ENCODE measurements at places on chromosomes 12 and 14.

DNA sequence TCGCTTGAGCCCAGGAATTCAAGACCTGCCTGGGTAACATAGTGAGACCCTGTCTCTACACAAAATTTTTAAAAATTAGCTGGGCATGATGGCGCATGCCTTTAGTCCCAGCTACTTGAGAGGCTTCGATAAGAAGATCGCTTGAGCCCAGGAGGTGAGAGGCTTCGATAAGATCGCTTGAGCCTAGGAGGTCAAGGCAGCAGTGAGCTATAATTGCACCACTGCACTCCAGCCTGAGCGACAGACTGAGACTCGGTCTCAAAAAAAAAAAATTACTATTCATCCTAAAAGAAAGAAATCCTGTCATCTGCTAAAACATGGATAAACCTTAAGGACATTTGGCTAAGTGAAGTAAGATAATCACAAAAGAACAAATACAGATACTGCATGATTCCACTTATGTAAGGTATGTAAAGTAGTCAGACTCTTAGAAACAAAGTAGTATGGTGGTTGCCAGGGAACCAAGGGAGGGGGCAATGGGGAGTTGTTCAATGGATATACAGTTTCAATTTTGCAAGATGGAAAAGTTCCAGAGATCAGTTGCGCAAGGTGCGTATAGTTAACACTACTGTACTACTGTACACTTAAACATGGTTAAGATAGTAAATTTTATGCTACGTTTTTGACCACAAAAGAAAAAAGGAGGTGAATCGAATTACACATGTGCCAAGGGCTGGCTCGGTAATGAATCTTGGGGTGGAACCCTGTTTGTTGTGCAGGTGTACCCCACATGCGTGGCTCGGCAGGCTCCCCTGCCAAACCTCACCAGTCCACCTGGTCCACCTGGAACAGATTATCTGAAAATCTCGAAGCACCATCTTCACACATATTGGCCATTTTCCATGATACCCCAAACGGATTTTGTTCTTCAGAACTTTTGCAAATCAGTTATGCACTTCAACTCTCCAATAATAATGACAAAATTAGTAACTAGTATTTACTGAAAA is 18.3 kb upstream of the ATP2A2 start:
- no peak for DNase-seq

- DNase-seq = no peak
Observed at GRCh38 chr14:100731011-100731670, 4.4 kb downstream of the DLK1 start.

GRCh38 chr14:56787530-56787929 is 22.7 kb downstream of the OTX2 start:
- no peak for DNase-seq

GRCh38 chr12:21509768-21510167 is 8.2 kb downstream of the GOLT1B start:
- DNase-seq = no peak

DNA sequence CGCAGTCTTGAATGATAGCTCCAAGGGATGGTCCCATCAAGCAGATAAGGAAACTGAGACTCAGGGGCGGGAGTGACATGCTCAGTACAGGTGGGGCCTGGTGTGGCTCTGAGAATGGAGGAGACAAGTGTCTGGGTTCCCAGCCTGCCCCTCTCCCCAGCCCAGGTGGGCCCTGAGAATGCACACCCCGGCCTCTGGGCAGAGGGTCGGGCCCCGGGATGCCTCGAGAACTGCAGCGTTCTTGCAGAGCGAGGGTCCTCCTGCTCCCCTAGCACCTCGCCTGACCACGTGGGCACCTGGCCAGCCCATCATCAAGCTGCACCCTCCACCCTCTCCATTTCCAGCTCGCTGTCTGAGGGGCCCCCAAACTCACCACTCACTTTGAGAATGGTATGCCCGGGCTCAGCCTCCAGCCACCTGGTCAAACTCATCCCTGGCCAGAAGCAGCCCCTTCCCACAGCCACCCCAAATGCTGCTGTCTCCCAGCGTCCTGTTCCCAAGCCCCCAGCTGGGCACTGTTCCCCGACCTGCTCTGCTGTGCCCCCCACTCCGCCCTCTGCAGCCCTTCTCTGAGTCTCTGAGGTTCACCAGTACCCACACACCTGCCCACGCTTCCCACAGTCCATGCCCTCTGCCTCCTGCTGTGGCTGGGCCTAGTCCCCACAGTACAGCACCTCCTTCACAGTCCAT is 44.3 kb downstream of the CYP46A1 start:
- DNase-seq = no peak

GRCh38 chr14:49051328-49052060 is 534.7 kb downstream of the RPS29 start:
- DNase-seq = no peak

DNA sequence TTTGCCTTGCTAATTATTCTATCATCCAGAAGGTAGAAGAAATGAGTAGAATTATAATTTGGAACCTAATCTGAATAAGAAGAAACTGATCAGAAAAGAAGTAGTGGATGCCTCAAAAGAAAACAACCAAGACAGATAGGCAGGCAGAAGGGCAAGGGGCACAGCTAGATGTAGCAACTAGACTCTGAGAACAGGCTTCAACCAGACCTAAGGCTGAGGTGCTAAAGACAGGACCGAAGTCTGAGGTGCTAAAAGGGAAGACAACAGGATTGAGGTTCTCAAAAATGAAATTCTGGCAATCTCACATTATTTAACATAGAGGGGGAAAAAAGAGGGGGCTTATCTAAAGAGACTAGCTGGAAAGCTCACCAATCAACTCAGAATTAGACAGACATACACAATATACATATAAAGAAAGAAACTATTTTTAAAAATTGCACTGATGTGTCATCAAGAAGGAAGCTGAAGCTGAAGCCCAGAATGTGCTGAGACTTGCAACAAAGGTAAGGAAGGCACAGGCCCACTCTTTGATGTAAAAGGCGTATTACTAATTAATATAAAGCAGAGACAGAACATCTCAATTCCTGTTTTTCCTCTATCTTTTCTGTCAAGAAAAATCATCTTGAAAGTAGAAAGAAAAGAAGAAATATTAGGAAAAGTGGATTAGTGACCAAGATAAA is 43.8 kb upstream of the CSRNP2 start:
- no peak for DNase-seq

GRCh38 chr12:104870797-104871196 is 87.3 kb downstream of the SLC41A2 start:
- DNase-seq = no peak

DNA sequence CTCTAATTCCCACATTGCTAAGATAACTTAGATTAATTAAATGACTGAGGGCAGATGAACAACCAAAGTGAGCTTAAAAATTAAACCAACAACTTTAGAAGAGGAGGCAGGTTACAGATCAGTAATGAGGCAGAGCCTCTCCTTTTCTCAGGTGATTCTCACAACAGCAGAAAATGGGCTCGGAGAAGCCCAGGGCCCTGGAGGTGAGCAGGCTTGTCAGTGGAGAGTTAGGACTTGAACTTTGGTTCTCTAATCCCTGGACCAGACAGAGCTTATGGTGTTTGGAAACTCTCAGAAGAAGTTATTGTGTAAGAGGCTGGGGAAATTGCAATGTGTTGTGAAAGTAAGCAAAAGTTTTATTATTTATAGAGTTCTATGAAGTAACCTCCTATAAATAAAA is 2.8 kb downstream of the TRHDE start:
- DNase-seq = no peak

DNA sequence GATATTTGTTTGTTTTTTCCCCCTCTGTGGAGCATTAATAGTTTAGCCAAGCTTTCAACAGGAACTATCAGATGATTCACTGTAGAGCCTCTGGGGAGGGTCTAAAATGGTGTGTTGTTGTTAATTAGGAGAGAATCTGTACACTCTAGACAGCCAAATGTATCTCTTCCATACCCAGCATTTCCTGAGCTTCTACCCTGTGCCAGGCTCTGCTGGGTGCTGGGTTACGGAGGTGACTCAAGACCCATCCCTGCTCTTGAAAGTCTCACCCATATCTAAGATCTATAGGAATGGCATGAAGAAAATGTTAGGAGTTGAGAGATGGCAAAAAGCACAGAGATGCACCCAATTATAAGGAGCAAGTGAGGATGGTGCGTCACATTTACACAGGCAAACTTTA is 245.8 kb downstream of the C12orf75 start:
- DNase-seq = no peak

DNA sequence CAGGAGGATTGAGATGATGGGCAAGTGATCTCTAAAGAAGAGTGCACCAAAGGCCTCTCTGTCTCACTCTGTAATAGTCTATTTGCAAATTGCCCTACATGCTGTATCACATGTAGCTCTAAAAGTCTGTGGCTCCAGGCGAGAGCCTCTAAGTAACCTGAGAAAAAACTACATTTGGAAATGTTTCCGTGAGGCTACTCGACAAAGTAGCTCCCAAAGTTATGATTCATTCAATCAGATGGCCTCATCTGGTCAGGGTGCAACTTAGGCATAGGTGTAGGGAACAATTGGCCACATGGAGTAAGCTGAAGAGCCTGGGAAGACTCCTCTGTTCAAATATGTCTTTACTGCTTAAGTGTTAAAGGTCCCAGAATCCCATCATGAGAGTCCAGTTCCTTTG is 155.4 kb upstream of the PLEKHG7 start:
- no peak for DNase-seq

DNA sequence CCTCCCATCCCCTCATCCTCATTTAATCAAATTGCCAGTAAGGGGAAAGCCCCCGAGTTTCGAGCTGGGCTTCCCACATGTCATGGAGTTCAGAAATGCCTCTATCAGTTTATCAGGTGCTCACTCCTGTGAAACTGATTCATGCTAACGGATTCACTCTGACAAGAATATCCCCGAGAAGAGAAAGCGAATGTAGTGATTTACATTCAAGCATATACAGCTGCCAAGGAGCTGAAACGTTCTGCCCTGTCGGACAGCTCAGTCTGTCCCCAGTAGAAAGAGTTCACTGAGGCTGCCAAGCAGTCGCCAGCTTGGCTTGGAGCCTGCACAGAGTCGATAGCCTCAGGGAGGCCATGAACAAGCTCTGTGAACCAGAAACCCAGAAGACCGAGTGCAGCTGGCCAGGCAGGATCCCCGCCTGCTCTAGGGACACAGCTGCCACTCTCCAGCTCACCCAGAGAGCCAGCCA is 88.4 kb downstream of the TMCC3 start:
- no peak for DNase-seq

- DNase-seq = no peak
Observed at GRCh38 chr12:40241741-40242140, 16.9 kb downstream of the LRRK2 start.

DNA sequence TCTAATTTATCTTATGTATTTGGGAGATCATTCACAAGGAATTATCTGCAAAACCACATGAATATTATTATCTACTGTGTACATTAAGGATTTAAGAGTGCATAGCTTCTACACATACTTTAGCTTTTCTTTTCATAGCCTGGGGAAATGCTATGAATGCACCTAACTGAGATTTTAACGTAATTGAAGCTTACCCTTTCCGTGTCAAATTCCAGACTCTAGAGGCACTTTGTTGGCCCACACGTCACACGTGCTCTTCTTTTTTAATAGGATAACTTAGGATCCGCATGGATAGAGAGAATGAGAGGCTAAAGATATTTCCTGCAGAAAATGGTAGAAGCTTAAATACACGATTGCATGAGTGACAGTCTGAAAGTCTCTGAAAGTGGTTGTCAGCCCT is 481.1 kb downstream of the PCNX1 start:
- DNase-seq = no peak

GRCh38 chr12:120266180-120266870 is 795 bp upstream of the PXN start:
- DNase-seq = no peak

DNA sequence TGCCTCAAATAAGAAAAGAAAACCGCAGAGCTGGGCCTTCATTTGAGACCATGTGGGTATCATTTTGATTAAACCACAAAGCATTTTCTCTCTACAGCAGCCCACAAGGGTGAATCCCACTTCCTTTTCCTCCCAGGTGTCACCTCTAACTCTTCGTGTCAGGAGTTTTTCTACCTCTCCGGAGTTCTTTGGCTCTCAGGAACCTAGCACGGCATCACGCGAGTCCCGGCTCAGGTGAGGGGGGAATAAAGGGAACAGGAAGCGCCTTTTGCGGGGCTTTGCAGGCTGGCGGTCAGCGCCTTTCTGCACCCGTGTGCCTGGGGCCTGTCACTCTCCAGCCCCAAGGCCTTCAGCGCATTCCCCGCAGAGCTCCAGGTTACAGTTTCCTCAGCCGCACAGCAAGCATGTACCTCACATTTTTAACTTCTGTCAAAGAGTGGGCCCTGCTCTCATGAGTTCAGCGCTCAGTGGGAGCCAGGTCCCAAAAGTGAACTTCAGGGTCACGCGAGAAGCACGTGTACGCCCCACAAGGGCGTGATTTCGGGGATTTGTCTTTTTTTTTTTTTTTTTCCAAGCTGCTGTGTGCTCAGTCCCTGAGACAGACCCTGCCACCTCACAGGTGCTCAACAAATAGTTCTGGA is 740 bp upstream of the PRPF40B start:
- no peak for DNase-seq

DNA sequence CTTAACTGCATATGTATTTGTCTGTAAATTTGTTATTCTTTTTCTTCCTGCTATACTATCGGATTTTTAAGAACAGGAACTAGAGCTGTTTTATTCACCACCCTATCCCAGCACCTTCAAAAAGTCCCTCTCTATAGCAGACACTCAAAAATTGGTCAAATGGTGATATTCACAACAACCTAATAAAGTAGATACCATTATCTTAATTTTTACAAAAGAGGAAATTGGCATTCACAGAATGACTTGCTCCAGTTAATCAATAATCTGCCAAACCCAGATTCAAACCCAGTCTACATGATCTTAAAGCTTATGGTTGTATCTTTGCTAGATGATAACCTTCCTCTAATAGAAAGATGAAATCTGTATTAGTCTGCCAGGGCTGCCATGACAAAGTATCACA is 426.6 kb downstream of the EGLN3 start:
- DNase-seq = no peak

DNA sequence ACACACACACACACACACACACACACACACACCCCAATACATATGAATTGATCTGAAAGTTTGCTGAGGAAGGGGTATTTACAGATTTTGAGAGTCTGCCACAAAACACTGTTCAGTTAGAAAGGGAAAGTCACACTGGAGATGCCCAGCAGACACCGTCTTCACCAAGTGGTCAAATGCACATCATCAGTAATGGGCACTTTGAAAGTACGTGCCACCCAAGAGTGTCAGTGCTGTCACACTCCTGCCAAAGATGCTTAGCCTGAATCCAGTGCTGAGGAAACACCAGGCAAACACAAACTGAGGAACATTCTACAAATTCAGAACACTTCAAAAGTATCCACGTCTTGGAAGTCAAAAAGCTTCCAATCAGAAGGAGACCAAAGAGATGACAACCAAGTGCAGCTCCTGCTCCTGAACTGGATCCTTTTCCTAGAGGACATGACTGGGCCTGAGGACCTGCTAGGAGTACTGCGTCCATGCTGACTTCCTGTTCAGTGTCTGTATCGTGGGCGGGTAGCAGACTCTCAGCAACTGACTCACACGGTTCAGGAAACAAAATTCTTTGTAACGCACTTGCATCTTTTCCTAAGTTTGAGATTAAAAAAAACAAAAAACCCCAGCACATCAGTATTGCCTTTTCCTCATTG is 18.6 kb downstream of the PSMC1 start:
- DNase-seq = no peak

GRCh38 chr12:4286228-4286627 is 12.7 kb downstream of the CCND2 start:
- DNase-seq = no peak

- DNase-seq = no peak
Observed at GRCh38 chr12:115332945-115333344, 649.0 kb upstream of the TBX3 start.

Data from cortex of kidney (tissue), 1 donor.